Osteocyte (in vitro differentiated cells): ENCODE measurements at places on chromosomes 7 and 10. TPM values are rescaled to one million over a fixed set of nuclear protein-coding genes. Genes with fewer than 3 reads are reported as not detected.

OLAH gene
- 0.59 TPM in 1 of 2 replicates, not detected in the other for total RNA-seq

OR2A2 gene
- not detected in 2 replicates for total RNA-seq

MOSPD3 gene
- total RNA-seq: 24.5 and 26.3 TPM in 2 replicates

FKBP9 gene
- total RNA-seq: 229 and 237 TPM in 2 replicates

ANKRD61 gene
- total RNA-seq: not detected in 2 replicates

MOGAT3 gene
- total RNA-seq: not detected in 2 replicates
